ENCODE measurements at places on chromosomes 2 and 18.
A peak's percentile ranks its signal among the peaks of the same experiment; 100 is the strongest.

DNA sequence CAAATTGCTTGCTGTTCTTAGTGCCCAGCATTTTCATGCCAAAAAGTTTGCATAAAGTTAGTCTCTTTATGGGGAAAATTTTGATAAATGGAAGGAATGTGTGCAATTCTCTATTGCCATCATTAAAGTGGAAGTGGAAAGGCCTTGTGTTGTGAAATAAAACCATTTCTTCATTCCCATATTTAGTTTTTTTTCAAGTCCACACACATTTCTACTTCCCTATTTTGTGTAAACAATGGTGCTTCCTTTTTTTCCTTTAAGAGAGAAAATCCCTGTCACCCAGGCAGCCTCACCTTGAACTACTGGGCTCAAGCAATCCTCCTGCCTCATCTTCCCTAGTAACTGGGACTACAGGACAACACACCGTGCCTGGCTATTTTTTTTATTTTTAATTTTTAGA, 42.3 kb upstream of the NCOA1 start:
- no peak for DNase-seq

GRCh38 chr2:68151037-68151436, 6.7 kb upstream of the PNO1 start:
- no peak for DNase-seq

DNA sequence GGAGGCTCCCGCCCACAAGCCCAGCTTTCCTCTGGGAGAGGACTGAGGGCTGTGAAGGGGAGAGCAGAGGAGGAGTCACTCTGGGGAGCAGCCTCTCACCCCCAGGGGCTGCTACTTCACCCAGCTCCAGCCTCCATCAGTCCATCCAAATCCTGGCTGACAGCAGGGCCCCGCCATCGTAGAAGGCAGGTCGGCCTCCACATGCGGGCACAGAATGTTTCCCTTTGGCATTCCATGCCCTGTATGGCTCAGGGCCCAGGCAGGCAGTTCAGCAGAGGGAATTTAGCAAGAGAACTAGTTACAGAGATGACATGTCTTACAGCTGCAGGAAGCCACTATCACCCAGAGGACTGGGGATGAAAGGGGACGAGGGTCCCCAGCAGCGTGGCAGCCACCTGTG, 6.4 kb upstream of the ODC1 start:
- DNase-seq, result no peak

DNA sequence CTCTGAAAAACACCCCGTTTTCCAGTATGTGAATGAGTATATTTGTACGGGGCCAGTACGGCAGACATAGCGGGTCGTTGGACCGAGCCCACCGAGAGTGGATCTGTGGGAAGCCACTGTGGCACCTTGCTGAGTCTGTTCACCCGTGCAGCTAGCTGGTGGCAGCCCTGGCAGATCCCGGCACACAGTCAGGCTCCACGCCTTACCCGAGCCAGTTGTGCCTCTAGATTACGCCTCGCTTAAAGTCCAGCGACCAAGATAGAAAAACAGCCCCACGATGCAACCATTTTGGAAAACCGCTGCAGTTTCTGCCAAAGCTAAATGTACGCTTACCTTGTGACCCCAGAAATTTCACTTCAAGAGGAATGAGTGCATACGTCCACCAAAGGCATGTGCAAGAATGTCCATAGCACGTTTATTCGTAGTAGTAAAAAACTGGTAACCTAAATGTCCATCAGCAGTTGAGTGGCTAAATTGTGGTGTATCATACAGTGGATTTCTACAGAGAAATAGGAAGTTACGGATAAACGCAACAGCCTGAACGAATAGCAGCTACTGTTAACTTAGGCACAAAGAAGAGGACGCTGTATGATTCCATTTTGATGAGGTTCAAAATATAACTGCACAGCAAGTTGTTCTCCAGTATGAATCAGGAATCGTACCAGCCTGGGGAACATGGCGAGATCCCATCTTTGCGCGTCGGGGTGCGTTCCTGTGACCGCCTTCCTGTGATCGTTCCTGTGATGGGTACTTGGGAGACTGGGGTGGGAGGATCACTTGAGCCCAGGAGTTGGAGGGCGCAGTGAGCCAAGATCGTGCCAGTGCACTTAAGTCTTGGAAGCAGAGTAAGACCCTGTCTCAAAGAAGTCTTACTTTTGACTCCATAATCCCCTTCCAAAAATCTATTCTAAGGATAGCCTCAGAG, 688 bp upstream of the WDR33 start:
- DNase-seq, result no peak

GRCh38 chr2:198662905-198663304, 794.8 kb downstream of the SATB2 start:
- no peak for DNase-seq

DNA sequence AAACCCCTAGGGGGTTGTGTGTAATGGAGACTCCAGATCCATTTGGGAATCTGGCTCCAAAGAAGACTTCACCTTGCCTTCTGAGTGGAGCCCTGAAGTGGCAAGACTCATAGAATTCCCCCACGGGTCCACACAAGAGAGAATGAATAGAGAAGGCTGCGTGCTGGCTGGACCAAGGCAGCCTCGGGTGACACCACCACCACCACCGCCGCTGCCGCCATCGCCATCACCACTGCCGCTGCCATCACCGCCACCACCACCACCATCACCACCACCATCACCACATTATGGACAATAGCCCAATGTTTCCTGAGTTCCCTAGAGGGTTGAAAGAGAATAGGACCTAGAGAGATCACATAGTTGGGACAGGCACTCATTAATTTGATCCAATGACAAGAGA, 58.0 kb upstream of the ROCK2 start:
- no peak for DNase-seq

DNA sequence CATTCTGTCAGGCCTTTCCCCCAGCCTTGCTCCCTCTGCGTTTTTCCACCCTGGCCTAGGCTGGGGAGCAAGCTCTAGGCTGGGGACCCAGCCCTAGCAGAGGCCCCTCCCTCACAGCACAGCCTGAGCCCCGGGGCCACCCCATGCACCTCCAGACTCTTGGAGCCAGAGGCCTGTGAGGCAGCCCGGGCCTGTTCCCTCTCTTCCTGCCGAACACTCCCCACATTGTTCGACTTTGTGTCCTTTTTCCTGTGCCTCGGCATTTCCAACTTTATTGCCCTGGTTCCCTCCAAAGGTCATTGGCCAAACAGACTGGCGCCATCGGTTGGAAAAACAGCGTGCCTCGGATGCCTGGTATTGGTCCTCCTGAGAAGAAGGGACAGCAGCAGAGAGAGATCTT, 79.7 kb downstream of the HS1BP3 start:
- no peak for DNase-seq

DNA sequence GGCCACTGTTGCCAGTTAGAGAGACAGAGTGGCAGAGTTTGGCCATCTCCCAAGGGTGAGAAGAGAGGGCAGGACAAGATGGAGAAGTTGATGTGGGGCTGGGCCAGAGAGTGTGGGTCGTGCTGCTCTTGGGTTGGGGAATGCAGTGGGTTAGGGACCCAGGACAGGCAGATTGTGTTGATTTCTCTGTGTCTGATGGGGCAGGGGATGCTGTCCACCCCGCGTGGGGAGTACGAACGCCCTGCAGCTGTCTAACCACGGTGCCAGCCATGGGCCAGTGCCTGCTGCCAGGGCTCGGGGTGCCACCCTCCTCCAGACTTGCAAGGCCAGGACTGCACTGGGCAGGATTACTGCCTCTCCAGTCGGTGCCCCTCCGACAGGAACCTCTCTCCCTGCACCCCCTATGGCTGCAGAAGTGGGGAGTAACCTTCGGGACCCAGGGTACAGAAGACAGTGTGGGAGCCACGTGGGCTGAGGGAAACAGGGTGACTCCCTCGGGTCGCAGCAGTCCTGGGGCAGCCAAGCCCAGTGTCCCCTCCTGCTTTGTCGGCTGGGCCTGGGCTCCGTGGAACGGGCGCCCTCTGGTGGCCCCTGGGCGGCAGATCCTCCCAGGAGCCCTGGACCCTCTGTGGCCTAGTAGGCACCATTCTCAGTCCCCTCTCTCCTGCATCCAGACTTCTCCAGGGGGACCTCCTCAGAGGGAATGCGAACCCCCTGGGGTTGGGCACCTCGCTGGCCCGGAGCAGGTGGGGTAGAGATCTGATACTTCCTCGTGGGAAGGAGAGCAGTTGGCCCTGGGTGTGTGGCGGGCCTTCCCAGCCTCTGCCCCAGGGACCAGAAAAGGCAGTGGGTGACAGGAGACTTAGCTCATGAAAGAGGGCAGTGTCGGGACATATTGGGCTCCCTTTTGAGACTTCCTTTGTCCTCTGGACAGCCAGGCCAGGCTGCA, 2.7 kb downstream of the GPC1 start:
- DNase-seq, result peak; percentile 53

- no peak for DNase-seq
Measured at GRCh38 chr2:190533968-190534309, 583 bp downstream of the NEMP2 start.

- no peak for DNase-seq
Measured at GRCh38 chr2:67599561-67599960, 202.4 kb downstream of the ETAA1 start.

GRCh38 chr2:65214361-65214760, 13.3 kb upstream of the ACTR2 start:
- DNase-seq, result no peak

GRCh38 chr18:48787203-48788151, 163.3 kb downstream of the SMAD7 start:
- DNase-seq, result no peak

DNA sequence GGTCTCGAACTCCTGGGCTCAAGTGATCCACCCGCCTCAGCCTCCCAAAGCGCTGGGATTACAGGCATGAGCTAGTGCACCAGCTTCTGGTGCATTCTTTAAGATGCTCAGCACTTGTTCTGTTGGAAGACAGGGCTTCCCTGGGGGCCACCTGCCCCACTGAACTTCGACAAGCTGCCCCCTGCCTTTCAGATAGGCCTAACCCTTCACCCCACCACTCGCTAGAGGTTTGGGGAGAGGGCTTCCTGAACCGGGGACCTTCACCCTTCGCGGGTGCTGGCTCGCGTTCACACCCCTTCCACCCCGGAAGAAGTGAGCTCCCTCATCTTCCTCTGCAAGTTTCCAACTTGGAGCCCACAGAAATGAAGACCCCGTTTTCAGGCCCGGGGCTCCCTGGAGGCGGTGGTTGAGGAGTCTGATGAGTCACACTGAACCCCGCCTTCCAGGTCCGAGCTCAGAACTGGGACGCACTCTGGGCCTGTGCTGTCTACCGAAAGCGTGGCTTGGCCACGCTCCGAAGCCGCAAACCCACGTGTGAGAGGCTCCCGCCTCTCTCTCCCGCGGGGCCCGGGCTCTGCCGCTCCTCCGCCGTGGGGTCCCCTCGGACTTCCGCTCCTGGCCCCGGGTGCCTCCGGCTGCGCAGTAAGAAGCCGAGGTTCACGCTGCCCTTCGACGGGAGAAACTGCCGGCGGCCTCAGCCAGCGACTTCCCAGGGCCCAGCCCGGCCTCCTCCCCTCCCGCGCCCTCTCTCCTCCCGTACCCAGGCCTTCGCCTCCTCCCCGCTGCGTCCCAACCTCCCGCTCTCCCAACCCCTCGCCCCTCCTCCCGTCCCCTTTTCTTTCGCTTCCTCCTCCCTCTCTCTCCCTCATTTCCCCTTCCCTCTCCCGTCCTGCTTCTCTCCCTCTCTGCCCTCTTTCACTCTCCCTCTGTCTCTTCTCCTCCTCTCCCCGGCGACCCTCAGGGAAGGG, 47.5 kb upstream of the SP3 start:
- peak; percentile 13 for DNase-seq

DNA sequence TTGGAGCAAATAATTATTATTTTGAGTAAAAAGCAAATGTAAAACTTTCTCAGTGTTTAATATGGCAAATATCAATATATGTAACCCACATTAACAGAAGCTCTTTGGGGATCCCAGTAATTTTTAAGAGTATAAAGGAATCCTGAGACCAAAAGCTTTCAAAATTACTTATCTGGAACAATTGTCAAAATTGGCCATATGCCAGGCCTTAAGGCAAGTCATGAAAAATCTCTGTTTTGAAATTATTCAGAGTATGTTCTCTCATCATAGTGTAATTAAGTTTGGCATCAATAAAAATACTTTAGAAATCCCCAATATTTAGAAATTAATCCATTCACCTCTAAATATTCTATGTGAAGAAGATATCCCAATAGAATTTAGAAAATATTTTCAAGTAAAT, 225.3 kb upstream of the ARL4C start:
- DNase-seq, result no peak

- no peak for DNase-seq
Measured at GRCh38 chr2:112850588-112850987, 14.0 kb upstream of the IL1B start.

DNA sequence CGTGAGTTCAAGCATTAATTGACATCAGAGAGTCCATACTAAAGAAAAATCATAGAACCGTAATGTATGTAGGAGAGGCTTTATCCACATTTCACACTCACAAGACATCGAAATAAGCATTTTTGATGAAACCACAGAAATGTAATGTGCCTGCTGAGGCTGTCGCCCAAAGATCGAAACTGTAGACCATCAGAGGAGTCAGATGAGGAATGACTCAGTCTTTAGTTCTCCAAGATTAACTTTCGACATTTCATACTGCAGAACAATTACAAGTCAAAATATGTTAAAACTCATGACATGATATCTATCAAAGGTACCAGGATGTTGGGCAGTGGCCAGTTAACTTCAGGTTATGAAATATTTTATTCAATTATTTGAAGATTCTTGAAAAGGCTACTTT, 79.6 kb downstream of the RAB31 start:
- DNase-seq, result no peak

DNA sequence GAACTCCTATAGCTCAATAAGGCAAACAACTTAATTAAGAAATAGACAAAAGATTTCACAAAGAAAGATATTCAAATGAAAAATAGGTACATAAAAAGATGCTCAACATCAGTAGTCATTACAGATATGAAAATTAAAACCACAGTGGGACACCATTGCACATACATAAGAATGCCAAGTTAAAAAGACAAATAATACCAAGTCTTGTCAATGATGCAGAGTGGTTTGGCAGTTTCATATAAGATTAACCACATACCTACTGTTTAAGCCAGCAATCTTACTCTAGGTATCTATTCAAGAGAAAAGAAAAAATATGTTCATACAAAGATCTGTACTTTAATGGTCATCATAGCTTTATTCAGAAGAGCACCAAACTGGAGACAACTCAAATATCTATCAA, 63.5 kb upstream of the GLS start:
- DNase-seq, result no peak

- no peak for DNase-seq
Measured at GRCh38 chr2:77518311-77518710, 3.9 kb downstream of the LRRTM4 start.

DNA sequence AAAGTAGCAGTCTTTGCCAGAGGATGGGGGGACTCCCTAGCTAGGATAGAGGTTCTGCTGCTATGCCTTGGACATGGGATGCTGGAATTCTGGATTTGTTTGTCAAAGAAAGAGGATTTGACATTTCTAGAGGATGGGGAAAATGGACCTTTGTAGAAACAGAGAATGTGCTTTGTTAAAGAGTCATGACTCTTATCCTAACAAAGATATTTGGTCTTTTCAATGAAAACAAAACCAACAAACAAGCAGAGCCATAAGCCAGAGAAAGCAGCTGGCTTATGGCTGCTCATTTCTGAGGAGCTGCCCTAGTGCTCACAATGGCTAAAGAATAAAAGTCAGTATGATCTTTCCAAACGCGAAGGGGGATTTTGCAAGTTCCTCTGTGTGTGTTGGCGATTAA, 40.8 kb upstream of the MAPRE2 start:
- no peak for DNase-seq

GRCh38 chr2:130186391-130186790, 4.3 kb downstream of the MZT2B start:
- no peak for DNase-seq

Data from hematopoietic multipotent progenitor cell treated with erythropoietin and hydrocortisone succinate and interleukin-3 and kit ligand, for 8 days (in vitro differentiated cells).